Osteocyte (in vitro differentiated cells): ENCODE measurements at places on chromosomes 11 and 22.
A peak's percentile ranks its signal among the peaks of the same experiment; 100 is the strongest.

DNA sequence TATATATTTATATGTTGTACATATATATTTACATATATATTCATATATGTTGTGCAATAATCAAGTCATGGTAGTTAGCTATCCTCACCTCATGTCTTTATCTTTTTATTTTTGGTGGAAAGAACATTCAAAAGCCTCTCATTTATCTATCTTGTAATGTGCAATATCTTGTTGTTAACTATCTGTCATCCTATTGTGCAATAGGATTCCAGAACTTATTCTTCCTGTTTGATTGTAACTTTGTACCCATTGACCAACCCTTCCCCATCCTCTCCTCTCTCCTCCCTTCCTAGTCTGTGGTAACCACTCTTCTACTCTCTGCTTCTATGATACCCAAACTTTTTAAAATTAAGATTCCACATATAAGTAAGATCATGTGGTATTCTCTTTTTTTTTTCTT lies 115.6 kb upstream of the PDGFD start:
- H3K36me3 ChIP-seq = no peaks in the 10 kb centered on the region
- H3K4me1 ChIP-seq = no peaks in the 10 kb centered on the region
- no peak overlapping the region for H3K4me3 ChIP-seq
- H3K27ac ChIP-seq = no peak overlapping the region

GRCh38 chr22:39138357-39138997 lies 14.0 kb downstream of the CBX7 start:
- H3K4me3 ChIP-seq = no peak overlapping the region
- no peak overlapping the region for H3K27ac ChIP-seq
- peaks cover 1% of the 10 kb centered on the region for H3K36me3 ChIP-seq

DNA sequence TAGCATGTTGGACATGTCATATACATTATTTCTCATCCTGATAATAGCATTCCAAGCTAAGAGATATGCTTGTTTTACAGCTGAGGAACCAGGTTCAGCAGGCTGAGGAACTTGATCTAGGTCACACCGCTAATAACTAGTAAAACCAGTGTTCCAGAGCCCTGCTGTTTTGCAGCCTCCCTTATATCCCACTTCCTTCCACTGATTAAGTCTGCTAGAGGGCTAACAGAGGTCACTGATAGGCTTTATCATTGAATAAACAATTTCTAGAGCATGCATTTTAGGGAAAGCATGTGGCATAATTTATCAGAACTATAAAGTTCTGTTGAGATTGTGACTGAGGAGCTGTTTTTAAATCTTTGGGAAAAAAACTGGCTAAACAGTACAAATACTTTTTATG lies 54.0 kb downstream of the UVRAG start:
- H3K36me3 ChIP-seq = peaks cover 1% of the 10 kb centered on the region
- no peak overlapping the region for H3K27ac ChIP-seq
- H3K4me1 ChIP-seq = peaks cover 4% of the 10 kb centered on the region
- DNase-seq = no peak
- no peaks in the 10 kb centered on the region for H3K27me3 ChIP-seq

DNA sequence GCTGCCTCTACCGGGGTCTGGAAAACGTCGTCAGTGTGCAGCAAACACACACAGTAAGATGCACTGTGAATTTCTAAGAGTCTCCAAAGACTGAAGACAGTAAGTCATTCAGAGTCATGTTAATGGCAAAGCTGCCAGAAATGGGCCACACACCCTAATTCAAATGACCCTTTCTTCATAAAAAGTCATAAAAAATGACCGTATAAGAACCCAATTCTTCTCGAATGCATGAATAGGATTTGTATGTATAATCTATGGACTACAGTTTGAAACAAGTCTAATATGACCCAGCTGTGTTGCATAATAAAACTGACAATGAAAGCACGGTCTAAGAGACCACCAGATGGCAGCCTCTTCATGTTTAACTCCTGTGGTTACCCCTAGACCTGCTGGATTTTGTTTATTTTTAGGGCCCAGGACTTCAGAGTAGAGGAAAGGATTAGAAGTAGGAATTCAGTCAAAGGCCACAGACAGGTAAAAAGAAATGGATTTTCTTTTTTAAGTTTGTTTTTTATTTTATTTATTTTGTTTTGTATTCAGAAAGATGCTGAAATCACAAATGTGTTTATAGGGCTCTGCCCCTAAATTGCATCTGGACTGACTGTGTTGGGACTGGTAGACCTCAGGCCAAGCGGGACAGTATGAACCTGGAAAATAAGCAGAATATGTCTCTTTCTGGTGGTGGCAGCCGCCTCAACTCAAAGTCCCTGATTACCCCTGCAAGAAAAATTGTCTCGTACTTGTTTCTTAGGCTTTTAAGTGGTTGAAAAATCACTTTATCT lies 32.1 kb upstream of the SLC5A12 start:
- peaks cover 31% of the 10 kb centered on the region for H3K4me1 ChIP-seq
- H3K27me3 ChIP-seq = peaks cover 9% of the 10 kb centered on the region
- peaks cover 9% of the 10 kb centered on the region for H3K36me3 ChIP-seq
- DNase-seq = no peak

DNA sequence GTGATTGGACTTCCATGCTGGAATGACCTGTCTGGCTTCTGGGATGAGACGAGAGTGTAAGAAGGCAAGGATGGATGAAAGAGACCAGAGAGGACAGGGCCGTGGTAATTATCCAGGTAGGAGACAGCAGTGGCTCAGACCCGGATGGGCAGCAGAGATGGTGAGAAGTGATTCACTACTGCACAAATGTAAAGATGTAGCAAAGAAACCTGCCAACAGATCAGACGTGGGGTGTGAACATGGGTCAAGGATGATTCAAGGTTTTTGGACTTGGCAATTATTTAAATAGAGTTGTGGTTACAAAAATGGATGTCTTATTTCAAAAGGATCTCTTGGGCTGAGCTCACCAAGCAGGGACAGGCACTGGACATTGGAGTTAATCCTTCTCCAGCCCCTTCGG lies 32.7 kb downstream of the RIBC2 start:
- H3K27ac ChIP-seq = no peak overlapping the region
- H3K4me1 ChIP-seq = peaks cover 22% of the 10 kb centered on the region
- no peaks in the 10 kb centered on the region for H3K27me3 ChIP-seq
- H3K4me3 ChIP-seq = no peak overlapping the region
- no peaks in the 10 kb centered on the region for H3K36me3 ChIP-seq

- peaks cover 25% of the 10 kb centered on the region for H3K4me1 ChIP-seq
- no peaks in the 10 kb centered on the region for H3K36me3 ChIP-seq
- H3K27ac ChIP-seq = no peak overlapping the region
Measured at GRCh38 chr11:77409046-77409445, 64.8 kb downstream of the PAK1 start.

- no peak overlapping the region for H3K4me3 ChIP-seq
- H3K4me1 ChIP-seq = peaks cover 11% of the 10 kb centered on the region
- H3K27ac ChIP-seq = no peak overlapping the region
Measured at GRCh38 chr11:131864228-131864627, 493.8 kb downstream of the NTM start.

DNA sequence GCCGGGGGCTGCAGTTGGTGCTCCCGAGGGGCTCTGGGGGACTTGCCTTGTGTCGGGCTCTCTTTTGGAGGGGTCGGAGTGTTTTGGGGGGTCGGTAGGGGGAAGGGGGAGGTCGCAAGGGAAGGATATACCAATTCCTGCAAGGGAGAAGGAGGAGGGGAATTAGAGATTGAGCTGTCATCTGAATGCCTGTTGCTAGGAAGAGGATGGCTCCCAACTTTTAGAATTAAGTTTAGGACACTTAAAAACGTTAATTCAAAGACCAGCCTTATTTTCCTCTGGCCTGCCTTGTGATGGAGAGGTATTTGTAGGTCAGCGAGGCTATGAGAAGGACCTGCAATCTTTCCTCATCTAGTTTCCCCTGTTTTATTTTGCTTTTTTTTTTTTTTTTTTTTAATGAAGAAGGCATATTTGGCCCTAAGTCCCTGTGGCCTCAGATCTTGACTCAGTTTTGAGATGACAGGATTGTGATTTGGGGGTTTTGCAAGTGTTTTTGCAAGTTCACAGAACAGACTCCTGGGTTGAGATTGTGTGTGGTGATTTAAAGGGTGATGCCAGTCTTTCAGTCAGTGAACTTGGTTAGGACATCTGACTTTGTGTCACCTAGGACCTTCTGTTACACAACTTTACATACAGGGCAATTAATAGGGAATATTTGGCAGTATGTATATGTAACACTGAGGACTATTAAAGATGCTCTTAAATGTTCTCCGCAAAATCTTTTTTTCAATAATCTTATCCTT lies 672 bp downstream of the TMEM135 start:
- peak overlapping the region; percentile 88 for H3K4me3 ChIP-seq
- peak overlapping the region; percentile 83 for H3K27ac ChIP-seq
- no peaks in the 10 kb centered on the region for H3K27me3 ChIP-seq
- no peak for DNase-seq

DNA sequence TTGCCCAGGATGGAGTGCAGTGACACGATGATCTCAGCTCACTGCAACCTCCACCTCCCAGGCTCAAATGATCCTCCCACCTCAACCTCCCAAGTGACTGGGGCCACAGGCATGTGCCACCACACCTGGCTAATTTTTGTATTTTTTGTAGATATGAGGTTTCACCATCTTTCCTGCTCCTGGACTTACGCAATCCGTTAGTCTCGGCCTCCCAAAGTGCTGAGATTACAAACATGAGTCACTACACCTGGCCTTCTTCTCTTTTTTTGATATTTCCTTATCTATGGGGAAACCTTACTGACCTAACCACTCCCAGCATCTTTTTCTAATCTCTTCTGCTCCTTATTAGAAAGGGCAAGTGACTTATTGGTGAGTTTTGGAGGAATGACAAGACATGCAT lies 121.7 kb upstream of the CHORDC1 start:
- H3K27ac ChIP-seq = no peak overlapping the region
- DNase-seq = no peak
- H3K4me3 ChIP-seq = no peak overlapping the region
- no peaks in the 10 kb centered on the region for H3K4me1 ChIP-seq

DNA sequence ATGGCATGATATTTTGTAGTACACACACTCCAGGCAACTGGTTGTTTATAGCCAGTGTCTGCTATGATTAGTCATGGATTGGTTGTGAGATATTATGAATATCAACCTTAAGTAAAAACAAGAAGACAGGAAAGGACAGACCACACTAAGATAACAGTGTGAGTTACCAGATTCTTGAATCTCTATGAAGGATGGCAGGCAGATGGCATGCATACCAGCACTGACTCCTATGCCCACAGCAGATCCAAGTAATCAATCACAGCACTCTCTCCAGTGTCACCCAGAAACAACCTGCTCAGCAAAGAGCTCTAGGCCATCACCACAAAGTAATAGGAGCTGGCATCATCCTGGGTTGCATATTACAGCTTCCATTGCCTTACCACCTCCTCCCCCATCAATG lies 116.6 kb downstream of the GALNT18 start:
- H3K27me3 ChIP-seq = no peaks in the 10 kb centered on the region
- no peak overlapping the region for H3K4me3 ChIP-seq
- DNase-seq = no peak

DNA sequence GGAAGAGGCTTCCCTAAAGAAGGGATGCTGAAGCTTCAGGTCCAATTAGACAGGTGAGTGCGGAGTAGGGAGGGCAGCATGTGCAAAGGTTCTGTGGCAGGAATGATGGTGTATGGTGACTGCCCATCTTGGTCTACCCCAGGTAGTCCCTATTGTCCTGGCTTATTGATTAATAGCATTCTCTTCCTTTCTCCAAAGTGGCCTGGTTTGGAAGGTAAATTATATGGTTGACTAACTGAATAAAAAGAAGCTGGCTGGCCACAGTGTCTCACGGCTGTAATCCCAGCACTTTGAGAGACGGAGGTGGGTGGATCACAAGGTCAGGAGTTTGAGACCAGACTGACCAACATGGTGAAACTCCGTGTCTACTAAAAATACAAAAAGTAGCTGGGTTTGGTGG lies 230.5 kb downstream of the MIAT start:
- H3K36me3 ChIP-seq = no peaks in the 10 kb centered on the region
- H3K4me3 ChIP-seq = no peak overlapping the region
- no peak for DNase-seq
- H3K4me1 ChIP-seq = peaks cover 71% of the 10 kb centered on the region
- no peaks in the 10 kb centered on the region for H3K27me3 ChIP-seq
- H3K27ac ChIP-seq = peak overlapping the region; percentile 89

- H3K27ac ChIP-seq = no peak overlapping the region
- H3K4me1 ChIP-seq = no peaks in the 10 kb centered on the region
- H3K27me3 ChIP-seq = no peaks in the 10 kb centered on the region
Measured at GRCh38 chr11:46436113-46436512, 44.5 kb upstream of the CHRM4 start.

DNA sequence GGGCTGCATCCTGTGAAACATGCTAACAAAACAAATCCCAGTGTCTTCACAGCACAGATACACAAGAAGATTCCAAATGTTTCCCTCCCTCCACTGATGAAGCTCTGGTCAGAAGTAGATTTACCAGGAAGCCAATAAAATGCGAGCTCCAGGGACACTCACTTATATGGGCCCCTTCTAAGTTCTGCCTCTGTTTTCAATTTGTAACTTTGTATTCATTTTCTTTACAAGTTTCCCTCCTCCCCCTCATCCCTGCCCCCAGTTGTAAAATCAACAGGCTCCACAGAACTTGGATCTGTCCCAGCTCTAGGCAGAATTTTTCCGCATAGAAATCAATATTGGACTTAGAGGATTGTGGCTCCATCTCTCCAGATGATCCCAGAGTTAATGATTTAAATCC lies 48.1 kb upstream of the ME3 start:
- H3K27ac ChIP-seq = peak overlapping the region; percentile 81
- no peaks in the 10 kb centered on the region for H3K27me3 ChIP-seq
- peaks cover 46% of the 10 kb centered on the region for H3K4me1 ChIP-seq
- no peak overlapping the region for H3K4me3 ChIP-seq
- H3K36me3 ChIP-seq = peaks cover 10% of the 10 kb centered on the region

GRCh38 chr11:118894192-118894591 lies 10.5 kb downstream of the CXCR5 start:
- peaks cover 32% of the 10 kb centered on the region for H3K4me1 ChIP-seq
- H3K27me3 ChIP-seq = no peaks in the 10 kb centered on the region
- H3K27ac ChIP-seq = peak overlapping the region; percentile 38
- H3K4me3 ChIP-seq = no peak overlapping the region
- peaks cover 18% of the 10 kb centered on the region for H3K36me3 ChIP-seq
- DNase-seq = no peak

- H3K4me3 ChIP-seq = peak overlapping the region; percentile 67
- no peak for DNase-seq
- H3K4me1 ChIP-seq = peaks cover 13% of the 10 kb centered on the region
- no peaks in the 10 kb centered on the region for H3K36me3 ChIP-seq
- peak overlapping the region; percentile 70 for H3K27ac ChIP-seq
- peaks cover 4% of the 10 kb centered on the region for H3K27me3 ChIP-seq
Measured at GRCh38 chr11:70568035-70568813, 169.9 kb downstream of the CTTN start.
